ENCODE measurements at places on chromosomes 16 and 17. TPM values are rescaled to one million over a fixed set of nuclear protein-coding genes. Genes with fewer than 3 reads are reported as not detected.

DNA sequence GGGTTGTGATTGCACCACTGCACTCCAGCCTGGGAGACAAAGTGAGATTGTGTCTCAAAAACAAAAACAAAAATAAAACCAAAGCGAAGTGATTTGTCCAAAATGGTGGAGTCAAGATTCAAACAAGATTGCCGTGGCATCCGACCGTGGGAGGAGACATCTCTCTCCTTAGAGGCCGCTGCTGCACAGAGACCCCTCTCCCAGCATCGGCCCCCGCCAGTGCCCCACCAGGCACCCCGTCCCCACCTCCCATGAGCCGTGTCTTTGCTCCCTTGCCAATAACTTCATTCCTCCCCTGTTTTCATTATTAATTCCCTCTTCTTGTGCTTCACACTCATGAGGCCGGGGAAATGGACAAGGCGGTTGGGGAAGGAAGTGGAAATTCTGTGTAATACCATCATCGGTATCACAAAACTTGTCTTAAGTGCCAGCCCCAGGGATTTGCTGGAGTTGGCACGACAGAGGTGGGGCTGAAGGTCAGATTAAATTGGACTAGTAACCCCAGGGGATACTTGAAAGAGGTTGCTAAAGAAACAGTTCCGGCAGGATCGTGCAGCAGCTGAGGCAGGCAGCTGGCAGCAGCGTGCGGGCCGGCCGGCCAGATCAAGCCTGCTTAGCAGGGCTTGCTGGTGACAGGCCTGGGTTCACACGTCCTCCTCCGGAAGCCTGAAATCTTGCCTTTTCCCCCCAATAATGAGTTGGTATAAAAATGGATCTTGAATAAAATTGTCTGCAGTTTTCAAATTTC is 66.8 kb downstream of the RTN4RL1 start:
- peak; percentile 61 for DNase-seq

DNA sequence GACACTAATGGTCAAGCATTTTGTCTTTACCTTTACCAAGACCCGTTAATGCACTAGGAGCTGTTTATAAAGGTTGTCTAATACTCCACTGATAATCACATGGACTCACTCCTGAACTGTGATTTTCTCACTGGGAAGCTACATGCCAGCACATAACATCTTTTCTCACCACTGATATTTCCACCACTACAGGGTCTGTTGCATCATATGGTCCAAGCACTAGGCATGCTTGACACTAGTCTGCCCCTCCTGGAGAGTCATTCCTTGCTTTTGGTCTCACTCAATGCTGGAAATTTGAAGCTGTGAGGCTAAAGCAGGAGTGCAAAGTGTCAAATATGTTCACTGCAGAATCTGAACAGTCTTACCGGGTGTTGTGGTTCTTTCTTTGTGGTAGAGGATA is 1576.8 kb downstream of the CDH8 start:
- DNase-seq, result no peak

DNA sequence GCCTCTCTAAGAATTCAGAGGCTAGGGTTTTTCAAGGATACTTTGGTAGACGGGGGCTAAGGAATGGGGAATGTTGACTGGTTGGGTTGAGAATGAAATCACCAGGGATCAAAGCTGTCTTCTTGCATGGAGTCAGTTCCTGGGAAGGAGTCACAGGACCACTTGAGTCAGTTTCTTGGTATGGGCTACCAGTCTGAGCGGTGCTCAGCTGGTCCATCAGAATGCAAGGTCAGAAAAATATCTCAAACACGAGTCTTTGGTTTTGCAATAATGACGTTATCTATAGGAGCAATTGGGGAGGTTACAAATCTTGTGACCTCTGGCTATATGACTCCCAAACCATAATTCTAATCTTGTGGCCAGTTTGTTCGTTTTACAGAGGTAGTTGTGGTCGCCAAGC is 18.4 kb downstream of the CHD9NB start:
- DNase-seq, result no peak

DNA sequence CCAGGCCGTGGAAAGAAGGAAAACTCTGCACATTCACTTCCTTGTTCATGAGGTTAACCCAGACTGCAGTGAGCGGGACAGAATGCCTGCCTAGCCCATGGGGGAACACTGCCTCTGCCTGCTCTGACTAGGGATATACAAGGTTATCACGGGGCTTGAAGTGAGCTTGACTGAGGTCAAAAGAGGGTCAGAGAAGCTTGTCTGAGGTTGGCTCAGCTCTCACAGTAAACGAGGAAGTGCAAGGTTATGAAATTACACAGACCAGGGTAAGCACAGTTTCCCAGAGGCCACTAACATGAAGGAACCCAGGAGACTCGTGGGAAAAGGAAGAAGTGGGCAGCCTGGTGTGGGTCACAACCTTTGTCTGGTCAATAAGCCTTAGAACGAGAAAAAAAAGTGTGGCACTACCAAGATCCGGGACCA is 28.7 kb downstream of the HIC1 start:
- DNase-seq, result no peak

GRCh38 chr16:50778284-50779163 is 36.6 kb downstream of the CYLD start:
- DNase-seq, result no peak

GRCh38 chr17:61722398-61722797 is 131.4 kb upstream of the NACA2 start:
- no peak for DNase-seq

- no peak for DNase-seq
These were observed 3.6 kb downstream of the COG1 start for GRCh38 chr17:73196500-73196899.

- DNase-seq, result no peak
These were observed 21.5 kb downstream of the DCAF7 start for GRCh38 chr17:63571632-63572310.

DNA sequence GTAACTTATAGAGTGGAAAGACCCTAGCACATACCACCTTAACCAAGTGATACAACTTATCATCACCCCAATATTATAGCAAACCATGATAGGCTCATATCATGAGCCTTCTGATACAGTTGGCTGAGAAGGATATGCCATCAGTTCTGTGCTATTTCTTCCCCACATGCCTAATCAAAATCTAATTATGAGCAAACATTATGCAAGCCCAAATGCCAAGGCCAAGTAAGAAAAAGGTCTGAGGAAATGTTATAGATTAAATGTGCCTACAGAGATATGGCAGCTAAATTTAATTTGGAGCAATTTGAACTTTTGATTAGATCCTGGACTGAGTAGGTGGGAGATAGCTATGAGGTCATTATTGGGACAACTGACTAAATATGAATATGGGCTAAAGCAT is 225.9 kb upstream of the PMFBP1 start:
- no peak for DNase-seq

GRCh38 chr17:7803981-7804380 is 30.0 kb upstream of the KDM6B start:
- no peak for DNase-seq

DNA sequence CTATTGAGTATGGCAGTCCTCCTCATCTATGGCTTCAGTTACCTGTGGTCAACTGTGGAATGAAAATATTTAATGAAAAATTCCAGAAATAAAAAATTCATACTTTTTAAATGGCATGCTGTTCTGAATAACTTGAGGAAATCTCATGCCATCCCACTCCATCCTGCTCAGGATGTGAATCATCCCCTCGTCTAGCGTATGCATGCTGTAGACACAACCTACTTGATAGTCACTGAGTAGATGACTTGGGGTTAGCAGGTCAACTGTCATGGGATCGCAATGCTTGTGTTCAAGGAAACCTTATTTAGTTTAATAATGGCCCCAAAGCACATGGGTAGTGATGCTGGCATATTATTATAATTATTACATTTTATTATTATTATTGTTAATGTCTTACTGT is 4.8 kb upstream of the VAC14 start:
- no peak for DNase-seq

GRCh38 chr16:69195369-69196029 is 8.5 kb downstream of the SNTB2 start:
- DNase-seq, result peak; percentile 46

DNA sequence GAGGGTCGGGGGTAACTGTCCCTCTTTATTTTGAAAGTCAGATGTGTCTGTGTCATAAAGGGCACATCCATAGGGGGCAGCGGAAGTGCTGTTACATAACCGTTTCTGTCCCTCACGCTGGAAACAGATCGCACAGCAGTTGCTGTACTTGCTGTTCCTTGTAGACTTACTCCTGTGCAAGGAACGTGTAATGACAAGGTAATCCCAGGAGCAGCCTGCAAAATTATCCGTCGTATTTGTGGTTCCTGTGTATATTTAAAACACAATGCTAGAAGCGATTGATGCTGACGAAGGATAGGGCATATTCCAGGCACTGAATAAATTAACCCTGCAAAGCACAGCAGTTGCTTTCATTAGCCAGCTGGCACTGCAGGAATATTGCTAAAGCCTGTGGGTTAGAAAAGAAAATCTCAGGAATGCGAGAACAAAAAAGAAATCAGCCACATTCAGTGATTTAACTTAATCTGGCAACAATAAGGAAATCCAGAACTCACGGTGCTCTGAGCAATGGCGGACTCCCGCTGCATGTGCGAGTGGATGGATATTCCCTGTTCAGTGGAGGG is 76.2 kb downstream of the SPECC1 start:
- peak; percentile 50 for DNase-seq

- no peak for DNase-seq
These were observed 20.1 kb downstream of the CHMP1A start for GRCh38 chr16:89637379-89637778.

GRCh38 chr17:13993106-13993505 is 76.2 kb upstream of the COX10 start:
- DNase-seq, result no peak

GRCh38 chr16:49537924-49538459 is 164.4 kb downstream of the C16orf78 start:
- no peak for DNase-seq

DNA sequence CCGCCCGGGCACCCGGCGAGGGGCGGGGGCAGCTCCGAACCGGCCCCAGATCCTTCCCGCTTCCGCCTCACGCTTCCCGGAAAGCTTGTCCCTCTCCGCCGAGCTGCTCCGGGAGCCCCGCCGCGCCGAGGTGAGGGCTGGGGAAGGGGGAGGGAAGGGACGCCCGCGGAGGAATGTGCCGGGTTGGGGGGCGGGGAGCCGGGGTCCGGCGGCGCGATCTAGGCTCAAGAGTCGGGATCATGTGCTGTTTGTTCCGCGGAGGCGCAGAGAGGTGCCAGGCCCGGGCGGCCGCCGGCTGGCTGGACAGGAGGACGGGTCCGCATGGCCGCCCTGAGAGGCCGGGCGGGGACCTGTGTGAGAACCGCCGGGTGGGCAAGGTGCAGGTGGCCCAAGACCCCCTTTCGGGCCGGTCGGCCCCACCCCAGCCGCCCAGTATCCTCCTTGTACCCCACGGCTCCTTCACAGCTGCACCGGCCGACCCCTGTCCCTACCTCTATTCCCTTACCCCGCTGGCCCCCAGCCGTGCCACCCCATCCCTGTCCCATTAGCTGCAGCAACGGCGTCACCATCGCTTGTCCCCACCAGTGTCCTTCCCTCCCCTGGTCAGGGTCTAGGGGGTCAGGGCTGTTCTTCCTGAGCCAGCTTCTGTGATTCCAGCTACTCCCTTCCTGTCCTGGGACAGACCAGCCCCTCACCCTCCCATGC is 429 bp downstream of the KIF1C start:
- DNase-seq, result no peak

DNA sequence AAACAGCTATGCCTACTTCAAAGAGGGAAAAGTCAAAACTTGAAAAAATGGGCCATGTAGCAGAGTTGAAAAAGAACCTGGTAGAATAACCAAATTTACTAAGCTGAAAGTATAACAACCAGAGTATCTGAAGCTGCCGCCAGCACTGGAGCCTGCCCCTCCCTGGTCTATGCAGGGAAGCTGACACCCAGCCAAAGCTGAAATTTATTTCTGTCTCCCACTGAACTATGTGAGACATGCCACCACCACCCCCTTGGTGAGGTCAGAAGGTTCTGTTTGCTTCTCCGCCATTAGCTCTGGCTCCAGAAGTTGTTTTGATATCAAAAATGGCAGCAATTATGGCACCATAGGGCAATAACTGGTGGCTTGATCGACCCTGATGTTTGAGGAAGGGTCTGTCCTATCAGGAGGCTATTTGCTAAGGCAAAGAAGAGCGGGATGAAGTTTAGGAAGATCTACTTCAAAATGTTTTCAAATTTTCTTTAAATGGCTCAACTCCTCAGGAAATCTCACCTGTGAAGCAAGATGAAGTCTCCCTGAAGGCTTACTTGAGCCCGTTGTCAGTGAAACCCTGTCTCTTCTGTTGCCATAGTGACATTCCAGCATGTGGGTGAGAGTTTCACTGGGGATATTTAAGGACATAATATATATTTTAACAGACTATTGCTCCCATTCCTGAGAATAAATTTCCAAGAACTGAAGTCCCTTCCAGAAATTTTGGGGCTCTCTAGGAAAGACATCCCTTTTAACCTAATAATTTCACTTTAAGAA is 122.0 kb downstream of the COPRS start:
- DNase-seq, result no peak

GRCh38 chr17:18160128-18160856 is 23.3 kb upstream of the ALKBH5 start:
- DNase-seq, result no peak

DNA sequence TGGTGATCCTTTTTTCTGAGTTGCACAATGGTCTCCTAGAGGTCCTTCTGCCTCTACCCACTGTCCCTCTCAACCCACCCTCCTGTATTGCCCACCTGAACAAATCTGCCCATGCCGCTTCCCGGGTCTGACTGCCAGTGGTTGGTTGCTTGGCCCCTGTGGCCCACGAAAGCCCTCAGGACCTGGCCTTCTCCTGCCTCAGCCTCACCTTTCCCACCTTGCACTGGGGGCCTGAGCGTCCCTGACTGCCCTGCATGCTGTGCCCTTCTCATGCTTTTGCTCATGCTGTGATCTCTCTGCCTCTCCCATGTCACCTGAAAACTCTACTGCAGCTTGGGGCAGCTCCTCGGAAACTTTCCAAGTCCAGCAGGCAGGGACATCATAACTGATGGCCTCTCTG is 13.8 kb upstream of the KDM6B start:
- DNase-seq, result no peak

DNA sequence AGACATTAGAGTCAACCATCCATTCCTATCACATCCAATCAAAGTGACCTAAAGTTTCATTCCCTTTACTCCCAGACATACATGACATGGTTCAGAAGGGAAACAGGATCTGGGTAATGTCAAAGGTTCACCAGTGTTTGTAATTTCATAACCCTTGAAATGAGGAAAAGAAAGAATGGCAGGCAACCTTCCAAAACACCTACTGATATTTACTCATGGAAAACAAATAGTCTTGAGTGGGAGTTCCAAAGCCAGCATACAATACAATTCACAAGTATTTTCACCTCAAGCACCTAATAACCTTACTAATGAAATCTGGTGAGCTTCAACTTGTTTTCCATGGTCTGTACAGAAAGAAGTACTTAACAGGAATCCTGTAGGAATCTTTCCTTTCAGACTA is 72.5 kb upstream of the AXIN2 start:
- no peak for DNase-seq

TNK1 gene
- 4.8 TPM for total RNA-seq

RPRML gene
- total RNA-seq, result not detected

GP1BA gene
- not detected for total RNA-seq

PLA2G10 gene
- not detected for total RNA-seq

RHOT1 gene
- total RNA-seq, result 39.6 TPM

ADAMTS18 gene
- not detected for total RNA-seq

PRPSAP2 gene
- total RNA-seq, result 23.2 TPM

All from right atrium auricular region (tissue), 2 donors.